ENCODE measurements at places on chromosomes 5 and 9. TPM values are rescaled to one million over a fixed set of nuclear protein-coding genes. Genes with fewer than 3 reads are reported as not detected.

Gene MEIKIN
- total RNA-seq: not detected

- no peak for DNase-seq
Observed at GRCh38 chr5:16147179-16147900, 32.3 kb downstream of the MARCHF11 start.

- DNase-seq: no peak
Observed at GRCh38 chr5:116529615-116530014, 45.0 kb downstream of the SEMA6A start.

Gene TMEM252
- not detected for total RNA-seq

DNA sequence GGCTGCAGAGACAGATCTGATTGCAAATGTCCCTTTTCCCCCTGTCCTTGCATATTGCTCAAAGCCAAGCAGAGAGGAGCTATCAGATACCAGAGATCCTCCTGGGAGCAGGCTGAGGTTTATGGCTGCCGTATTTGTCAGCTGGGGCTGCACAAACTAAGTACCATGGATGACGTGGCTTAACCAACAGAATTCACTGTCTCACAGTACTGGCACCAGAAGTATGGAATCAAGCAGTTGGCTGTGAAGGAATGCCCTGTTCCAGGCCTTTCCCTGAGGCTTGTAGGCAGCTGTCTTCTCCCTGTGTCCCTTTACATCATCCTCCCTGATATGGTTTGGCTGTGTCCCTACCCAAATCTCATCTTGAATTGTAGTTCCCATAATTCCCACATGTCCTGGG lies 2.6 kb downstream of the CFAP90 start:
- DNase-seq: no peak

Gene RMND5B
- total RNA-seq: 20.0 TPM

Gene GCNT4
- 2.4 TPM for total RNA-seq

GRCh38 chr9:36025746-36026145 lies 11.0 kb upstream of the RECK start:
- no peak for DNase-seq

Gene ADRB2
- total RNA-seq: 3.8 TPM

DNA sequence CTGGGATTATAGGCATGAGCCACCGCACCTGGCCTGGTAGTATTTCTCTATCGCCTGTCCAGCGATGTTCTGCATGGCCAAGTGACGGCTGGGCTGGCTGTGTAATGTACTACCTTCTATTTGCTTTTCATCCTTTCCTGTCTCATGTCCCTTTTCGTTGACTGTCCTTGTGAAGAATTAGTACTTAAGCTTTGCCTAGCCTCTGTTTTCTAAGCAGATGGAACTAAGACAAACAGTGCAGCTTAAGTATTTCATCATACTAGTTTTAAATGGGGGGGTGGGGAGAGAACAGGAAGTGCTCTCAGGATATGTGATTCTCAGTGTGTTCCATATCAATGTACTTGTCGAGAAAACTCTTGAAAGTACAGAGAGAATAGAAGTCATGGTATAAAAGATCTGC lies 31.7 kb upstream of the CCL21 start:
- no peak for DNase-seq

GRCh38 chr5:79795764-79796398 lies 106.2 kb downstream of the CMYA5 start:
- DNase-seq: no peak

GRCh38 chr5:178078197-178079010 lies 34.9 kb upstream of the N4BP3 start:
- DNase-seq: no peak

Gene ZER1
- 18.1 TPM for total RNA-seq

Gene CMBL
- total RNA-seq: 16.9 TPM

Gene CDC20B
- not detected for total RNA-seq

Gene BTNL8
- total RNA-seq: 0.49 TPM

Gene BAG1
- total RNA-seq: 64.7 TPM

GRCh38 chr5:11482011-11482410 lies 422.2 kb downstream of the CTNND2 start:
- DNase-seq: no peak

- DNase-seq: no peak
Observed at GRCh38 chr5:41414598-41414997, 95.8 kb downstream of the PLCXD3 start.

Gene TMEM141
- total RNA-seq: 31.9 TPM

- no peak for DNase-seq
Observed at GRCh38 chr9:14136047-14136635, 177.8 kb downstream of the NFIB start.

GRCh38 chr5:144710637-144711036 lies 540.0 kb downstream of the KCTD16 start:
- DNase-seq: no peak

DNA sequence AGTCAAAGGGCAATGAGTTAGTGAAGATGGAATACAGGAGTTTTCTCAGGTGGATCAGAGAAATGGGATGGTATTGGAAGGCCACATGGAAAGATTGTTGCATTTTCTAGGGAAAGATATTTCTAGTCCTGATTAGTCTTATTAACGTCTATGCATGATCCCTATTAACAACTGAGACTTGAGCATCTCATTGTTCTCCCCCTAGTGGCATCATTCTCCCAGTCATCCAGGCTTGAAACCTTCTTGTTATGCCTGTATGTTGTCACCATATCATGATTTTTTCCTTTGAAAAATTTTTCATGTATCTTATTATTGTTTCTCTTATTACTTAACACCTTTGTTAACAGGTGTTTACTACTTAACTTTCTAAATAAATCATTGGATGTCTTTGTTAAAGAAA lies 34.4 kb downstream of the KIF2A start:
- DNase-seq: no peak

Gene SOX30
- 0.10 TPM for total RNA-seq

DNA sequence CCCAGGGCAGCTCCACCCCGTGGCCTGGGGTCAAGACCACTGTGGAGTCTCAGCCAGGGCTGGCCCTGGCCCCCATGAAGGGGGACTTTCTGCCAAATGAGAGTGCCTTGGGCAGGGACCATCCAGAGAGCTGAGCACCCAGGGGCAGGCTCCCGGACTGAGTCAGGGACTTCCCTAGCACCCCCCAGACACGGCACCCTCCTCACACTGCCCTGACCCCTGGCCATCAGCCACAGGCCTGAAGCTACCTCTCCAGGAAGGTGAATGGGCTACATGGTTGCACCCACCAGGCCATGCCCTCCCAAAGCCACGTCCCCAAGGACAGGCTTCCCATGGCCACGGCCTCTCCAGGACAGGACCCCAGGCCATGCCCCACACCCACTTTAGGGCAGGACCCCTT lies 9.5 kb downstream of the CCDC187 start:
- no peak for DNase-seq

- peak; percentile 70 for DNase-seq
Observed at GRCh38 chr5:79990598-79991507, at the start of gene MTX3. Gene MTX3, minus strand, starts transcription at chr5:79991262. Its CDS starts 24 bp downstream, at chr5:79991238.

- no peak for DNase-seq
Observed at GRCh38 chr9:113886026-113886369, 9.9 kb downstream of the ZNF618 start.

DNA sequence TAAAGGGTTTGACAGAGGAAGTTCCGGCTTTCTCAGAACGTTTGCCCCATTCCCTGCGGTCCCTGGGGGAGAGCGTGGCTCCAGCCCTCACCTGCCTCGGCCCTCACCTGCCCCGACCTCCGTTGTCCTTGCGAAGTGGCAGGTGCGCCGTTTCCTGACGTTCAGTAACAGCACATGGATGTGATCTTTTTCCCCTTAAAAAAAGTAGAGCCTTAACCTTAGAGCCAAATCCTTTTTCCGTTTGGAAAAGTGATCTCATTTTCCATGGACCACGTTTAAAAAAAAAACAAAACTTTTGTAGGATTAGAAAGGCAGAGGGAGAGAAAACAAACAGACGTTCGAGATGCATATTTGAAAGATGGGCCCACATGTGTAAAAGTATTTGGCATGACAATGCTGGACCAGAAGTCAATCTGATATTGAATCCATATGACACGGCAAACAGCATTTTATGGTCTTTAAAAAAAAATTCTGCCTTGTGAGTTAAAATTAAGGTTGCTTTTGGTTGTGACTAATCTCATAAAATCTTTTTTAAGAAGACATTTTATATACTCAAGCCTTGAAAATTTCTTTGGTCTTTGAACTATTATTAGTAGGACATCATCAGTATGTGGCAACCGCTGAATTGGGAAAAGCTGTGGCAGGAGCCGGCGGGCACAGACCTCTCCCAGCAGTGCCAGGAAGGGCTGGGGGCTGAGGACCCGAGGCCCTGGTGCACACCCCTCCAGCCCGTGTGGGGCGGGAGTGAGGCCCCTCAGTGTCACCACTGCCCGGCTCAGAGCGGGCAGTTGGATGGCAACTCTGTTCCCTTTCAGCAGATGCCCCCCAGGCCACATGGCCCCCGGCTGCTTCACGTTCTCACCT lies 42.5 kb upstream of the EXOC3 start:
- peak; percentile 97 for DNase-seq

- peak; percentile 82 for DNase-seq
Observed at GRCh38 chr5:132265336-132266030, 8.0 kb downstream of the PDLIM4 start.

GRCh38 chr5:80198399-80198798 lies 57.4 kb downstream of the SERINC5 start:
- DNase-seq: no peak

DNA sequence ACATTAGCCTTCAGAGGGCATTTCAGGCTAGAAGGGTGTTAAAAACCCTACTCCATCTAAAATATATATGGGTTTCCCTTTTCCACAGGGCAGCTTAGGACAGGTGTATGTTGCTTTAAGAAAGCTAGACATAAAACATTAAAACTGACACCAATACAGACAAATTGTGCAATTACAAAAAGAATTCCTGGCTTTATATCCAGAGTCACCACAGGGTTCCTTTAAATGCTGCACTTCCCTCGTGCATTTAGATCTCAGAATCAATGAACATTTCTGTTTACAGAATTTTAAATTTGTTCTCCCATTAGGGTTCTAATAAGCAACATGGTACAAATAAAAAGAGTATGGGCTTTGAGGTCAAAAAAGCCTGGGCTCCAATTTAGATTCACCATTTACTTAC lies 170.2 kb downstream of the MAPKAP1 start:
- no peak for DNase-seq

Gene LIFR
- total RNA-seq: 70.8 TPM

GRCh38 chr5:137957948-137958347 lies 68.7 kb downstream of the PKD2L2 start:
- no peak for DNase-seq

- no peak for DNase-seq
Observed at GRCh38 chr5:148186248-148187003, 16.4 kb upstream of the SPINK6 start.

DNA sequence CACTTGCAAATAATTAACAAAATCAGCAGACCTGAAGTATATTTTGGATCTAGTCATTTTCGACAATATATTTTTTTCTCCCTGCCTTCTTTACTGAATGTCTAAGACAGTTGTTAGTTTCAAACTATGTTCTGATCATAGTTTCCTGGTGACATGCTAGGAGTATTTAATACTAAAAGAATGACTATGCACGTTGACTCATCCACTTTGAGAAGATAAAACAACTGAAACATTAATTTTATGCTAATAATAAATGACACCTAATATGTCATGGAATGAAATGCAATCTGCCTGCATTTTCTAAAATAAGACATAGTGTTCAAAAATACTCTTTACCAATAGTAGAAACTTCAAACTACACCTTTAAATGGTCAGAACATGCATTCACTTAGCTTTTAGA lies 2123.7 kb upstream of the C9orf72 start:
- DNase-seq: no peak

Gene CCNO
- total RNA-seq: 0.20 TPM

DNA sequence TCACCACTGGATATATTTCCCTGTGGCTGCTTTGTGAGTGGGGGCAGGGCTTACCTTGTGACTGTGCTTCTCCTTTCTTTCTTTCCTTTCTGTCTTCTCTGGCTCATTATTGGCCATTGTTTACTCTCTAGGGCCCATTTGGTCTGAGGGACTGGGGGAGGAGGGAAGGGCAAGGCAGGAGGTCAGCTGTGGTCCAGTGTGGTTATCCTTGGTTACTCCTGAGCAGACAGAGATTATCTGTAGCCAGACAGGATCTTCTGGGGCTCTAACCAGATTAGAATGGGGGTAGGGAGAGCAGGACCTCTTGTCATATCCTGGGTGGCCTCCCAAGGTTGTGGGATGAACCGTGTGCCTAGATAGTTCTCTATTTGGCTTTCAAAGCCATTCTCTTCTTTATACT lies 71.2 kb downstream of the ANKRD55 start:
- DNase-seq: no peak

DNA sequence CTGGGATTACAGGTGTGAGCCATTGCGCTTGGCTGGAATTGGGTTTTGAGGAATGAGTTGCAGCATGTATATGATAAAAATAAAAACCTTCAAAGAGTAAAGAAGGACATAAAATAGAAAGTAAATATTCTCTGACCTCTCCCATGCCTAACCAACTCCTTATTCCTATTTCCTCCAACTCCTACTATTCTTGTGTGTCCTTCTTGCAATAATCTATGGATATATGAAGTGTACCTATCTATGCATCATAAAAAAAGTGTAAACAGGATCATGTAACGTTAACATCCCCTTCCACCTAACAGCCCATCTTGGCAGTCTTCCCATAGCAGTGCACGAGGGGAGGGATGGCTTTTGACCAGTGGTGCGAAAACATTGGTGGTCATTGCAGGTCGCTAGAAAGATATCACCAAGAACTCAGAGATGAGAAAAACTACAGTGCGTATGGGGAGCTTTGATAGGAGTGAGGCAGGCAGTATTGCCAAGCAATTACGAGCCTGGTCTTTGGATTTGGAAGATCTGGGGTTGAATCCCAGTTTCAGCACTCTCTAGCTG lies 69.9 kb downstream of the PPARGC1B start:
- no peak for DNase-seq

DNA sequence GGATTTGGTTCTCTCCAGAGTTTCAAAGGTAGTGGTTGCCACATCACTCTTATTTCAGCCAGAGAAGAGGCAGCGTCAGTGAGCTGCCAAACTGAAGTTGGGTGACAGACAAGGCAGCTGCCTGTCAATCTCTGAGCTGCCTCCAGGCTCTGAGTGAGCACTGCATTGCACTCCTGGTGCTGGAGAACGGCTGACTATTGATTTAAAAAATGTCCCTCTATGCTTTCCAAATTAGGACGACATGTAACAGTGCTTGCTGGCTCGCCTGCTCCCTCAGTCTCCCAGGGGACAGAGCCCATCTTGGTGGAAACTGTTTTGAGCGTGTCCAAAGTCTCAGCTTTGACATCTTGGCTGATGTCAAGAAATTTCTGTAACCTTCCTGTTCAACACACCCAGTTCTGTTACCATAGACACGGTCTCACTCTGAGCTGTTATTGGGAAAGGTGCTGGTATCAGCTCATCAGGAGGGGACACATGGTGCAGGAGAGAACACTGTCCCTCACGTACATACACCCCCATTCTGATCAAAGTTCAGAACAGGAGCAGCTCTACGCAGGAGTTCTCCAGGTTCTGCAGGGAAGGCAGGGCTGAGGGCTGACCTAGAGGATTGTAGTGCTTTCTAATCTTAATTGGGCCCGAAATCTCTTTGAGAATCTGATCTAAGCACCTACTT lies 15.7 kb downstream of the PCDH12 start:
- no peak for DNase-seq

All from skin of body (tissue), 3 donors.